ENCODE measurements at places on chromosomes 4 and X.

GRCh38 chr4:22491939-22492338, 23.9 kb downstream of the ADGRA3 start:
- no peak for DNase-seq

DNA sequence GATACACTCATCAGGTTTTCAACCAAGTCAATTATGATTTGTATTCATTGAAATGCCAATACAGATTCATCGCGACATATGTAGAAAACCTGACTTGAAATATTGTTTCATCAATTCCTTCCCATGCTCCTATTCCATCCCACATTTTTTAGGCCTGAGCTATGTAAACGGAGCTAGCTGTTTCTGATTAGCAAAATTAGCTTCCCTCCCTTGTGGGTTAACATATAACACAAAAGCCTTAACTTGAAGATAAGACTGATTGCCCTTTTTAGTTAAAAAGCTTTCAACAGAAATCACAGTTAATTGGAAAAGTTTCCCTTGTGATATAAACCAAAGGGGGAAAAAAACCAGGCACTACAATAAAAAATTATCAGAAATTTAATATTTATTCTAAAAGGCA, 32.8 kb upstream of the DCLK2 start:
- DNase-seq = no peak

GRCh38 chr4:17250591-17250990, 261.3 kb downstream of the QDPR start:
- DNase-seq = no peak

- no peak for DNase-seq
These were observed 21.8 kb downstream of the TXLNG start for GRCh38 chrX:16807976-16808542.

DNA sequence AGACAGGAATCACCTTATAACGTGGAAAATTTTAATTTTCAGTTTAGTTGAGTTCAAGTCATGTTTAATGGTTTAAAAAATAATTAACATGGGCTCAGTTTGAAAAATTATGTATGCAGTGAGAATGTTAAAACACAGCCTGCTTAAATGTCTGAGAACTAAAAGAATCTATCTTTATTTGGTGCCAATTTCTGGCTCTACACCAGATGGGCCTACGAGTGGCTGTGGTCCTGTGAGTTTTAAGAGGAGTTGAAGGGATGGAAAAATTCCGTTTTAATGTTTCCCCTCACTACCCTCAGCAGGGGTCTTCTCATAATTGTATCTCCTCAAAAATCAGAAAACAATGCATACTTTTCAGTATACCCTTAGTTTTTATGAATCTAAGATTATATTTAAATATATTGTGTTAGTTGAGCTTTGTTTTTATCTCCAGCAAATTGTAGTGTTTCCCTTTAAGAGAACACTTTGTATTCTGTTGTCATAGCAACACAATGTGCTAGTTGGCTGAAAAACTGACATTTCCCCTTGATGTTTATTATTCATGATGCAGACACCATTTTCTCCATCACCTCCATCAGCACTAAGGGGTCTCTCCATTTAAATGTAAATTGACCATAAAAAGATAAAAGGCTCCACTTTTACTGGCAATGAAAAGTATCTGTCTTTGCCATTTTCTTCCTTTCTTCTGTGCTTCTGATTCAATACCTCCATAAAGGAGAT, 393.5 kb upstream of the GRIA3 start:
- no peak for DNase-seq

DNA sequence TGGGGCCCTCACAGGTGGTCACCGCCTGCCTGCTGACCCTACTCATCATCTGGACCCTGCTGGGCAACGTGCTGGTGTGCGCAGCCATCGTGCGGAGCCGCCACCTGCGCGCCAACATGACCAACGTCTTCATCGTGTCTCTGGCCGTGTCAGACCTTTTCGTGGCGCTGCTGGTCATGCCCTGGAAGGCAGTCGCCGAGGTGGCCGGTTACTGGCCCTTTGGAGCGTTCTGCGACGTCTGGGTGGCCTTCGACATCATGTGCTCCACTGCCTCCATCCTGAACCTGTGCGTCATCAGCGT, 652 bp downstream of the DRD5 start:
- no peak for DNase-seq

- DNase-seq = no peak
These were observed 160.5 kb upstream of the AGTR2 start for GRCh38 chrX:116009861-116010710.

- no peak for DNase-seq
These were observed 17.8 kb upstream of the RBPJ start for GRCh38 chr4:26303008-26303407.

DNA sequence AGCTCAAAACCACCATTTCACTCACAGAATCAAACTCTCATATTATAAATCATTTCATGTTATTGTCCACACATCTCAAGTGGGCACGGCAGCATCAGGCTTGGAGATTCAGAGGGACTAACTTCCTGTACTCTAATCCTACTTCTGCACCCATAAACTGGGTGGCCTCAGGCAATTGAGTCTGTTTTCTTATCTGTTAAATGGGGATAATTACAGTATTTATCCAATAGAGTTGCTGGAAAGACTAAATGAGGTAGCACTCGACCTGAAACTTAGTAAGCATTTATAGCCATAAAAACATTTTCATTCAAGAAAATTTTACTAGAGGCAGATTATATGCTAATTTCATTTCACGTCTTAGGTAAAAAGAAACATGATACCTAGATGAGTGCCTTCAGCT, 13.0 kb downstream of the TBC1D1 start:
- no peak for DNase-seq
